ENCODE measurements at places on chromosomes 3 and 15. TPM values are rescaled to one million over a fixed set of nuclear protein-coding genes. Genes with fewer than 3 reads are reported as not detected.

Gene CCDC39
- total RNA-seq: not detected

Gene RTP3
- total RNA-seq: not detected

Gene P2RY12
- total RNA-seq: not detected

Gene GPR15
- not detected for total RNA-seq

Gene ST8SIA2
- not detected for total RNA-seq

Gene CYP1A2
- total RNA-seq: not detected

Gene CCR2
- not detected for total RNA-seq

Gene NRG4
- 3.3 TPM for total RNA-seq
